ENCODE measurements at places on chromosomes 3 and 15. TPM values are rescaled to one million over a fixed set of nuclear protein-coding genes. Genes with fewer than 3 reads are reported as not detected.

- DNase-seq = no peak
These were observed 219.7 kb upstream of the NAALADL2 start for GRCh38 chr3:174639406-174639805.

- no peak for DNase-seq
These were observed 521.4 kb upstream of the TGFBR2 start for GRCh38 chr3:30084971-30085403.

GRCh38 chr15:101114610-101115009 lies 137.2 kb downstream of the CHSY1 start:
- DNase-seq = no peak

DNA sequence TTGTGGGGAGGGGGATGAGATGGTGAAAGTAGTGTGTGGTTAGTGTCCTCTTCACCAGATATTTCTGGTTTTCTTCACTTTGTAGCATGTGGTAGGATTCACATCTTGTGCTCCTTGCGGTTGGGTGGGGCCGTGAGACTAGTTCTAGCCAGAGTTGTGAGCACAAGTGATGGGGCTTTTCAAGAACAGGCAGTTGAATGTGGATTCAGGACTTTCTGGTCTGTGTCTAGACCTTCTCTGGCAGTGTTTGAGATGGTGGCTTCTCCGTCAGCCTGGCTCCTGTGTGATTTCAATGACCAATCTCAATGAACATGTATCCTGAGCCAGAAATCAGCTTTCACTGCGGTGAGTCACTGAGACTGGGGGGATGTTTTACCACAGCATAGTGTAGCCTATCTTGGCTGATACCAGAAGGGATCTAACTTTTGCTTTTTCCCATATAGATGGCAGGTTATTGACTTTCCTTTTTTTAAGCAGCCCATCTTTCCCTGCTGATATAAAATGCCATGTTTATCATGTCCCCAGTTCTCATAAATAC lies 82.6 kb downstream of the RPLP1 start:
- DNase-seq = no peak

- DNase-seq = no peak
These were observed 126.1 kb upstream of the TNIK start for GRCh38 chr3:171586274-171586673.

DNA sequence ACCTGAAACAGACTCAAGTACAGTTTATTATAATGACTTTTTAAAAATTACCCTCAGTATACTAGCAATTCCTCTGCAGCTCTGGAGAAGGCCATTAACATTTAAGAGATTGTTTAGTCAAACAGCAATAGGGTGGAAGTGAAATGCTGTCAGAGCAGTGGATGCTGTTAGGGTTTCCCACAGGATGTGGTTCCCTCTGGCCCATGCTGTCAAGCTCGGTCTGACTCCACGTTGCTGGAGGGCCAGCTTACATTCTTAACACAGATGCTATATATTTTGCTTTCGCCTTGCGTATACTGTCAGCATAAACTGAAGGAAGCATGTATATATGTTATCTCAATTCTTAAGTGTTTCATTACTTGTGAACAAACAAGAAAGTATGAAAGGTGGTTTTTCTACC lies 231.1 kb upstream of the COL8A1 start:
- DNase-seq = no peak

DNA sequence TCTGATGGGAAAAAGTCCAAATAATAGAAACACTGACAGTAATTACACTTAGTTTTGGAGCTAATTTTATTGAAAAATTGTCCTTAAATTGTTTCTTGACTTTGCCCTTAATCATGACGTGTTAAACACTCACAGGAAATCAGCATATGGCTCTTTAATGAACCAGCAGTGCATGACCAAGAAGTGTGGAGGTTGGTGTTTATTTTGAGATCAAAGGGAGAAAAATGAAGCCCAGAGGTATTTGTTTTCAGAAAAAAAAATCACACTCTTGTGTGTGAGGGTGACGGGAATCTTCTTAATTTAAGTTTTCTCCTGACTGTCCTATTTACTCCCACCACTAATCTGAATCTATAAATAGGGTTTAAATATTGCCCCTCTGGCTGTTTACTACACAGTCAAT lies 28.8 kb upstream of the SYNM start:
- DNase-seq = no peak

DNA sequence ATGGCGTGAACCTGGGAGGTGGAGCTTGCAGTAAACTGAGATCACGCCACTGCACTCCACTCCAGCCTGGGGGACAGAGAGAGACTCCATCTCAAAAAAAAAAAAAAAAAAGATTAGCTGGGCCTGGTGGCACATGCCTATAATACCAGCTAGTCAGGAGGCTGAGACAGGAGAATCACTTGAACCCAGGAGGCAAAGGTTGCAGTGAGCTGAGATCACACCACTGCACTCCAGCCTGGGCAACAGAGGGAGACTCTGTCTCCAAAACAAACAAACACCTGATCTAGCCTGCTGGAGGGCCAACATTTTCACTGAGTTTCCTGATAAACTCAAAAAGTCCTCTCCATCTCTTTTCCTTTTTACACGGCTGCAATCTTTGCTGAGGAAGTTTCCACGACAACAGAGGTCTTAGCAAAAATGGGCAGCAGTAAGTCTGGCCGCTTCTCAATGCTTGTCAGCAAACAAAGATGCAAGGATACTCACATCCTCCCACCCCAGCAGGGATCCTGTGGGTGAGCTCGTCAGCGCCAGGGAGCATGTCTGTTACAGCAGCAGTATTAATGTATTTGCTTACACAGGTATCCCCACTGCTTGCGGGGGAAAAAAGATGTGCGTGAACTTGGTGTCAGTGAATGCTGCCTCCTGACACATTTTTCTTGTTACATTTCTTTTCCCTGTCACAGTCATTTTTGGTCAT lies 21.0 kb upstream of the CCDC174 start:
- no peak for DNase-seq

GRCh38 chr15:25946241-25946805 lies 83.2 kb upstream of the ATP10A start:
- DNase-seq = no peak

GRCh38 chr3:136270179-136270578 lies 20.0 kb downstream of the PCCB start:
- DNase-seq = no peak

DNA sequence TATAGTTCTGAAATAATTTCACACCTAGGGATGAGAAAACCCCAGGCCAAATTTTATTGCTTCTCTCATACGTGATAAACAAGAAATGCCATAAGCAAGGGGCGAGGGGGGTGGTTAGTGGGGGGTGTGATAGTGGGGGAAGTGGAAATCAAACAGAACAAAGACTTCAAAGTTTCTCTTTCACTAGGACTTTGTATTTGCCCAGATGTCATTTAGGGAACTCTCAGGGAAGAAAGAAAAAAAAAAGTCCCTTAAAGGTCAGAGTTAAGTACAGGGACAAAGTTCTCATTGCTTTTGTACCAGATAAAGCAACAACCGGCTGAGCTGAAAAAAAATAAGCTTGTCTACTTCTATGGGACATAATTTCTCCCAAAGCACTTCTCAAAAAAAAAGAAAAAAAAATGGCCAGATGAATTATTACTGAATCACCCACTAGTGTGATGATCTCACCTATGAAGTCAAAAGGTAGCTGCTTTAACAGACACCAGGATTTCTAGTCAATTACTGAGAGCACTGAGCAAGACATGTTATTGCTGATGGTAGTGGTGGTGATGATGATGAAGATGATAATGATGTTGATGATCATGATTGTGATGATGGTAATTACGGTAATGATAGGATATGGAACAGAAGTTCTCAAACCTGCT lies 56.2 kb downstream of the FHIT start:
- DNase-seq = no peak

DNA sequence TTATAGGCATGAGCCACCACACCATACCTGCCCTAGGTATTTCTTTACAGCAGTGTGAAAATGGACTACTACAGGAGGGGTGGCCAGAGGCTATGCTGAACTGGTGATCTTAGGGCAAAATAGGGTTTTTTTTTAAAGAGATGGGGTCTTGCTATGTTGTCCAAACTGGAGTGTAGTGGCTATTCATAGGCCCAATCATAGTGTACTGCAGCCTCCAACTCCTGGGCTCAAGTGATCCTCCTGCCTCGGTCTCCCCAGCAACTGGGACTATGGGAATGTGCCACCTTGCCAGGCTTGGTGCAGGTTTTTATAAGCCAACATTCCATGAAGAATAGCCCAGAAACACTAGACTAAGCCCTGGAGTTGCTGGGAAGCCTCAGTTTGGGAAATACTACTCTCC lies 28.6 kb upstream of the TSC22D2 start:
- DNase-seq = no peak

Gene CLDN1
- polyA plus RNA-seq = 21.5 TPM

Gene AMT
- polyA plus RNA-seq = 12.1 TPM

Gene ZIC1
- not detected for polyA plus RNA-seq

Gene TPRG1
- 1.9 TPM for polyA plus RNA-seq

Gene TMEM212
- polyA plus RNA-seq = not detected

Gene FETUB
- not detected for polyA plus RNA-seq

Gene VIPR1
- polyA plus RNA-seq = 2.2 TPM

Gene SI
- 0.01 TPM for polyA plus RNA-seq

Measured in ovary (tissue), 10 donors.